ENCODE measurements at places on chromosomes 6 and 20. TPM values are rescaled to one million over a fixed set of nuclear protein-coding genes. Genes with fewer than 3 reads are reported as not detected.

The NKX2-2 gene
- total RNA-seq, result not detected

The KIF6 gene
- 0.72 TPM for total RNA-seq

The RAET1L gene
- 2.6 TPM for total RNA-seq

The C6orf132 gene
- total RNA-seq, result 37.0 TPM

The RNF39 gene
- 8.6 TPM for total RNA-seq

The PLCB1 gene
- 0.67 TPM for total RNA-seq

The HLA-A gene
- 345 TPM for total RNA-seq

The RIPOR2 gene
- under 0.01 TPM for total RNA-seq
